GM23338 (cell line): ENCODE measurements at places on chromosomes 11 and 22. TPM values are rescaled to one million over a fixed set of nuclear protein-coding genes. Genes with fewer than 3 reads are reported as not detected.
A peak's percentile ranks its signal among the peaks of the same experiment; 100 is the strongest.

DNA sequence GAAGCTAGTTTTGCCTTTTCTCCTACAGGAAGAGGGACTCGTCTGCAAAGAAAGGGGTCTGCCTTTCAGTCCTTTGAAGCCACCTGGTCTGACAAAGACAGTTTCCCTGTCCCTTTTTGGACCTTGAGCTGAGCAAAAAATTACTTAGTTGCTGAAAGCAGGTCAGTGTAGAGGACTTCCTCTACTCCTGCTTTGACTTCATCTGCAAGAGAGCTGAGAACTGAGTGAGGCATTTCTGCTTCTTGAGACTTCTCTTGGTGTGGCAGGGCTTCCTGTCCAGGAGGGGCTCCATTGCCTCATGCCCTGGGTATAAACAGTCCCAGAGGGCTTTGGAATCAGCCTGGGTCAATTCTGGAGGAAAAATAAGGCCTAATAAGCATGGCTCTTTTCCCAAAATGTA lies 73.1 kb downstream of the ZNRF3 start:
- H3K27me3 ChIP-seq, result no peaks in the 10 kb centered on the region
- H3K4me3 ChIP-seq, result no peak overlapping the region
- H3K36me3 ChIP-seq, result no peaks in the 10 kb centered on the region; the same call in 1 of the 2 replicates
- no peak overlapping the region for H3K27ac ChIP-seq
- no peak for DNase-seq

DNA sequence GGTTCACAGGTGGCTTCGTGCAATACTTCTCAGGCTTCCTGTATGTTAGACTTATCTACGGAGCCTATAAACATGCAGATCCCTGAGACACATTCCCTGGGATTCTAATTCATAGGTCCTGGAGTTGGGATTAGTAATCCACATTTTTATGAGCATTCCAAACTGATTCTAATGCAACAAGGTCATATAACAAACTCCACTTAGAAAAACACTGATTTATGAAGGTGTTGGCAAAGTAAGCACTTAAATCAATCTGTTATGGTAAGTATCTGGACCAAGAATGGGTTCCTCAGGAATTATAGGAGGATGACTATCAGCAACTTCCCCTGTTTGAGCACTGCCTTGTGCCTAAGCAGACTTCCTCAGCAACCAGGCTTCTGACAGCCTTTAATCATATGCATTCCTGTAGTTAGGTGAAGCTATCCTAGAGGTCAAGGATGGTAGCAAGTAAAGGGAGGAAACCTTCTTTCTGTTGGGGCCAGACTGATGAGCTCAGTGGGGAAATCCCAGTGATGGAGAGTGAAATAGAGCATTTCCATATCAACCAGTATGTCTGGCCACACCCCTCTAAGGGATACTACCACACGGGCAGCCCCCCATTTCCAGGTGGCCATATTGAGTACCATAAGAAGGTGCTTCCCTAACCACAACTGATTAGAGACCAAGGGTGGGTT lies 89.6 kb downstream of the RASSF10 start:
- H3K27ac ChIP-seq, result no peak overlapping the region
- H3K4me1 ChIP-seq, result peaks cover 22% of the 10 kb centered on the region
- H3K27me3 ChIP-seq, result no peaks in the 10 kb centered on the region
- no peak overlapping the region for H3K4me3 ChIP-seq
- H3K36me3 ChIP-seq, result no peaks in the 10 kb centered on the region

- H3K4me3 ChIP-seq, result no peak overlapping the region
- no peaks in the 10 kb centered on the region for H3K4me1 ChIP-seq
- no peaks in the 10 kb centered on the region for H3K27me3 ChIP-seq
- DNase-seq, result no peak
- H3K27ac ChIP-seq, result no peak overlapping the region
Measured at GRCh38 chr11:10483584-10483983, 28.5 kb downstream of the AMPD3 start.

DNA sequence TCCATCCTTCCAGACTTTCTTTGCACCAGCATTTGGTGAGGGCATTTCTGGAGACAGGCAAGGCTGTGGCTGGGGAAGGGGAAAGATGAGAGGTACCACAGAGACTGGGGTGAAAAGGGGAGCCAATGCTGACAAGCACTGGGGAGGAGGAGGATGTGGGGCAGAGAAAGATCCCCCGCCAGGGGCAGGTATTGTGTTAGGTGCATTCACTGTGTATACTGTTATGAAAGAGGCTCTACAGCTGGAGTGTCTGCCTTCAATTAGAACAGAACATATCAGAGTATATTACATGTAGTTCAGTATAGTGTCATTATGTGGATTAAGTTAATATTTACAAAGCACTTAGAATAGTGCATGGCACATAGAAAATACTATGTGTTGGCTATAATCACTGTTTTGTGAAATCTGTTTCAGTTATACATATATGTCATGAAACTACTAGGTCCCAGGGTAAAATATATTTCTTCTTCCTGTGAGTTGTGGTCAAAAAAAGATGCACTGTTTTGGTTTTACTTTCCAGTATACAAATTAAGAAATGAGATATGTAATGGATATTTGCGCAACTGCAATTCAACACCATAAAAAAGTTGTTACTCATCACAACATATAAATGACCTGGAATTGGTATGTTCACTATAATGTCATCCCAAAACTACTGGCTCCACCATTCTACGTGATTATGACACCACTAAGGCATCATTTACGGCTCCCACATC lies 8.4 kb downstream of the MSANTD2 start:
- peak overlapping the region; percentile 44 for H3K4me3 ChIP-seq
- H3K4me1 ChIP-seq, result peaks cover 72% of the 10 kb centered on the region
- no peak for DNase-seq
- no peak overlapping the region for H3K27ac ChIP-seq
- H3K36me3 ChIP-seq, result no peaks in the 10 kb centered on the region
- no peaks in the 10 kb centered on the region for H3K27me3 ChIP-seq

- no peaks in the 10 kb centered on the region for H3K4me1 ChIP-seq
- no peaks in the 10 kb centered on the region for H3K27me3 ChIP-seq
- H3K27ac ChIP-seq, result no peak overlapping the region
- H3K36me3 ChIP-seq, result no peaks in the 10 kb centered on the region
Measured at GRCh38 chr11:112465433-112466024, 204.9 kb upstream of the PLET1 start.

DNA sequence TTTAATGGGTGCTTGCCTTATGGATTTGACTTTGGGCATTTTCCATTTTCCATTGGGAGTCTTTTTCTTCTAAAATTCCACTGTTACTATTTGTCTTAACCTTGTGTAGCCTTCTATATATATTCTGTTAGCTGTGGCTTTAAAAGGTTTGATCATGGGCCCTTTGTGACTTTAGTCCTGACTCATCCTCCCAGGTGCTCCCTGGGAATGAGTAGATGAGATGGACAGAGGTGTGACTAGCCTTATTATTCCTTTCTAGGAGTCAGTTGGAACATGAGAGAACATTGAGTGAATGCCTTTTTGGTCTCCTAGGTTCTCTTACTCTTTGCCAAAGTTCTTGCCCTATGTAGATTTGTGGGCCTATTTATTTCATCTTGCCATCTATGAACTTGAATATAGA lies 39.0 kb downstream of the DDX10 start:
- peaks cover 16% of the 10 kb centered on the region; the same call in 1 of the 2 replicates for H3K36me3 ChIP-seq
- no peaks in the 10 kb centered on the region for H3K27me3 ChIP-seq
- DNase-seq, result no peak
- no peak overlapping the region for H3K27ac ChIP-seq
- H3K4me3 ChIP-seq, result no peak overlapping the region

DNA sequence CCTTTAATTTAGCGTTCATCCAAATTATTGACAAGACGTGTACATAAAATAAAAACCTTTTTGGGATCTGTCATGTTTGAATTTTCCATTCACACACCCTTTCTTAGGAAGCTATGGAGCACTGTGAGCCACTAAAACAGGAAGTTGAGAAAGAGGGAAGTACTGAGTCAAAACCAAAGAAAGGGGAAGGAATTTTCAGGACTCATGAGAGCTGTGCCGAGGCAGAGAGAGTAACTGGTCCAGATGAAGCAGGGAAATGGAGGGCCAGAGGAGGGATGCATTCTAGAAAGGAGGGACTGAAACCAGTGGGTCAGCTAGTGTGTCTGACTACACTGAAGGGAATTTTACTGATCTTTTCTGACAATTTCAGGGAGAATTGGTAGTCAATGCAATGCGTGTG lies 24.9 kb downstream of the APLP2 start:
- no peaks in the 10 kb centered on the region for H3K27me3 ChIP-seq
- no peaks in the 10 kb centered on the region; the same call in 1 of the 2 replicates for H3K36me3 ChIP-seq
- H3K27ac ChIP-seq, result no peak overlapping the region
- H3K4me3 ChIP-seq, result no peak overlapping the region
- DNase-seq, result no peak

AMBRA1 gene
- total RNA-seq, result 34.8 and 42.2 TPM in 2 replicates

DNA sequence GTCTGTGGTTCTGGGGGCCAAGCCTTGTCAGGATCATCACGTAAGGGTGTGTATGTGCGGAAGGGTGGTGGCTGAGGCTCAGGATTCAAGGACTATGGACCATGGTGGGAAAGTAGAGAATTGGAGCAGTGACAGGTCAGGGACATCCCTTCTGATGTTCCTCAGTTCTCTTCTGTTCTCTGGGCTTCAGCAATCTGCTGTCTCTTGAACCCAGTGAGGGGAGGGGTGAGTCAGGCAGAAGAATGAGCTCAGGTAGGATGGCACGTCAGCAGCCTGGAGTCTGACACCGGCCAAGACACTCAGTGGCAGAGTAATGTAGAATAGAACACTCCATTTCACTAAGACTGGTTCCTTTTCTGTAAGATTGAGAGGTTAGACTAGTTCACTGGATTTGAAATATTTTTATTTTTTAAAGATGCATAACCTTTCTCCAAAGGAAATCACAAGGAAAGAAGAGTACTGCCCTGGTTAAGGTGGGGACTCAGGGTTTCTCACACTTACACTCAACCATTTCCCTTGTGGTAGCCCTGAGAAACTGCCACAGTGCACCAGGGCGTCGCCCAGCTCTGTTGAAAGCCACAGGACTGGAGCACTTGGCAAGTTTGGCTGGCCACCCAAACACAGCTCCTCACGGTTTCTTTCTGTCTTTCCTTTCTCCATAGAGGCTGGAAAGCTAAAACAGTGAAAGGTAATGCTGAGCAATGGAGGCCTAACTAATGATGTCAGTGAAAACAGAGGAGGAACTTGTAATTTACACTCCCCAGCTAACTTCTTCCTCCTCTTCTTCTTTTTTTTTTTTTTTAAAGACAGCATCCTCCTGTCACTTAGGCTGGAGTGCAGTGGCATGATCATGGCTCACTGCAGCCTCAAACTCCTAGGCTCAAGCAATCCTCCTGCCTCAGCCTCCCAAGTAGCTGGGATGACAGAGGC lies 23.1 kb upstream of the MICAL2 start:
- peak; percentile 36 for DNase-seq
- no peak overlapping the region for H3K4me3 ChIP-seq
- no peaks in the 10 kb centered on the region for H3K36me3 ChIP-seq
- 0 out of 2 replicates have a peak, but pooled peaks cover 3% of the 10 kb centered on the region for H3K4me1 ChIP-seq
- no peaks in the 10 kb centered on the region for H3K27me3 ChIP-seq
- H3K27ac ChIP-seq, result no peak overlapping the region

DNA sequence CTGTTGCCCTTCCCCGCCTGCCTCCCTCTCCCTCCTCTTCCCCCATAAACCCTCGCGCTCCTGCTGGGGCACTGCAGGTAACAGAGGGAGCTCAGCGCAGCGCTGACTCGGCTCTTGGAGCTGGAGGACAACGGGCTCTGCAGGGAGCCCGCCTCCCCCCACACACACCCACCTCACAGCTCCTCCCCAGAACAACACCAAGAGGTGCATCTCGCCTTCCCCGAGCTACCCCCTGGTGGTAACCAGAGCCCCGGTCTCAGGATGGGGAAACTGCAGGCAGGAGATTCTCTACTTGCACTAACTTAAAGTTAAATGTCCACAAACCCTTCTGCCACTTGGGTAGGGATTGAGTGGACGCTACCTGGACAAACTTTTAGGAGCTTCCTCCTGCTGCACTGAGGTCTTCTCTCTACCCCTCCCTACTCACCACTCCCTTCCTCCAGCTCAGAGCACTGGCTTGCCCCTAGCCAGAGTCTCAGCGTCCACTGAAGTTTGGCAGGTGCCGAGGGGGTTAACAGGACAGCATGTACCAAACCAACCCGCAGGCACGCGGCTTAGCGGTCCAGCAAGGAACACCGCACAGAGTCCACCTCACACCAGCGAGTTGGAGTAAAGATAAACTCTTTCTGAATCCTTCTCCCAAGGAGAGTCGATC lies 4.0 kb upstream of the SCN4B start:
- peak overlapping the region; percentile 94 for H3K4me3 ChIP-seq
- peak; percentile 74 for DNase-seq
- H3K4me1 ChIP-seq, result peaks cover 51% of the 10 kb centered on the region
- H3K36me3 ChIP-seq, result no peaks in the 10 kb centered on the region
- no peak overlapping the region for H3K27ac ChIP-seq

DNA sequence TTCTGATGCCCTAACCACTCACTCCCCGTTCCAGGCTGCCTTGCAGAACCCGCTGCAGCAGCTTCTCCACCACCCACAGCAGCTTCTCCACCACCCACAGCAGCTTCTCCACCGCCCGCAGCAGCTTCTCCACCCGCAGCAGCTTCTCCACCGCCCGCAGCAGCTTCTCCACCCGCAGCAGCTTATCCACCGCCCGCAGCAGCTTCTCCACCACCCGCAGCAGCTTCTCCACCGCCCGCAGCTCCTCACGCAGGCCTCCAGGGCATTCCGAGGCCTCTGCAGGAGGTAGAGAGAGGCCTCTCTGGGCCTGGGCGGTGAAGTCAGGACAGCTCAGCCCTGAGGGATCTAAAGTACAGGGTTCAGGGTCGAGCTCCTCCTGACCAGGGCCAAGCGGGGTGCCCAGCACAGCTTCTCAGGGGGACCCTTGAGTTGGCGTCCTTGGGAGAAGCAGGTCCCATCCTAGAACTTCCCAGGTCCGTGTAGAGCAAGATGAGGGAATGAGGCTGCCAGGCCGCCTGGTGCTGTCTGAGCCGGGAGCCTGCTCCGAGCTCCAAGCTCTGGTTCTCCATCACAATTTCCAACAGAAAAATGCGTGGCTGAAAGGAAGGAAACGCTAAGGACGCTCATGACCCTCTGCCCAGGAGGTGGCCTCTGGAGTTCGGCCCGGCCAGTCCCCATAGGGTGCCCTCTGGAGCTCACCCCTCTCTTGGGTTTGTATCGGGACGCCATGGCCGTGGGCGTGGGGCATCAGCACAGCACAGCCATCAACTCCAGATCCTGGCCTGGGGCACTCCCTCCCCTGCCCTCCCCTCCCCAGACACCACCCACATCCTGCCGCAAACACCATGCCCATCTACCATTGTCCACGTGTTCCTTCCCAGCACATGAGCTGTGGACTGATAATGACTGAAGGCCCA lies 528.6 kb downstream of the BRD1 start:
- H3K36me3 ChIP-seq, result no peaks in the 10 kb centered on the region
- no peaks in the 10 kb centered on the region for H3K27me3 ChIP-seq
- no peak overlapping the region for H3K27ac ChIP-seq

- H3K36me3 ChIP-seq, result no peaks in the 10 kb centered on the region
- H3K4me1 ChIP-seq, result no peaks in the 10 kb centered on the region
- H3K4me3 ChIP-seq, result no peak overlapping the region
- no peaks in the 10 kb centered on the region for H3K27me3 ChIP-seq
- no peak overlapping the region for H3K27ac ChIP-seq
Measured at GRCh38 chr11:17298302-17298701, 21.8 kb downstream of the NUCB2 start.

MPZL3 gene
- 2.9 and 5.7 TPM in 2 replicates for total RNA-seq

GRCh38 chr11:8705146-8705545 lies 22.6 kb downstream of the RPL27A start:
- DNase-seq, result no peak
- no peaks in the 10 kb centered on the region for H3K27me3 ChIP-seq
- peaks cover 31% of the 10 kb centered on the region for H3K4me1 ChIP-seq
